NCI-H2107 (cell line): ENCODE measurements at places on chromosomes 6 and 20.
A peak's percentile ranks its signal among the peaks of the same experiment; 100 is the strongest.

- DNase-seq: no peak
These were observed 21.5 kb downstream of the TM9SF4 start for GRCh38 chr20:32130965-32131364.

GRCh38 chr20:4797275-4797674 is 75.6 kb downstream of the PRND start:
- no peak for DNase-seq

DNA sequence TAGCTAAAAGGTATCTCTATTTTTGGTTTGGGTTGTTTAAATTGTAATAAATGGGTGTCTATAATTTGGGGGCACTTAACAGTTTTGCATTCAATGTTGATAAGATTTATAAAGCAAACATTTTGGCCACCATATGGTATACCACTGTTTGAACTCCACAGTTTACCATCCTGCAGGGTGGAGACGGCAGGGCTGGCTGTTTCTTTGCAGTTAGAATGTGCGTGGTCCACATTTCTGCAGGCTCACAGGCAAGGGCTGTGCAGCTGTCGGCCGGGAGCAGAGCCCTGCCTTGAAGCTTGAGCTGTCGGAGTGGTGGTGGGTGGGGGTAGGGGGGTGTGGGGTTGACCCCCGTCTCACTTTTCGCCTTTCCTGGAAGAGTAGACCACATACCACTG is 135.9 kb downstream of the CDH4 start:
- no peak for DNase-seq

GRCh38 chr6:114936080-114936479 is 593.3 kb upstream of the HS3ST5 start:
- DNase-seq: no peak

- DNase-seq: no peak
These were observed 395.7 kb downstream of the ZFAND3 start for GRCh38 chr6:38215225-38215624.

DNA sequence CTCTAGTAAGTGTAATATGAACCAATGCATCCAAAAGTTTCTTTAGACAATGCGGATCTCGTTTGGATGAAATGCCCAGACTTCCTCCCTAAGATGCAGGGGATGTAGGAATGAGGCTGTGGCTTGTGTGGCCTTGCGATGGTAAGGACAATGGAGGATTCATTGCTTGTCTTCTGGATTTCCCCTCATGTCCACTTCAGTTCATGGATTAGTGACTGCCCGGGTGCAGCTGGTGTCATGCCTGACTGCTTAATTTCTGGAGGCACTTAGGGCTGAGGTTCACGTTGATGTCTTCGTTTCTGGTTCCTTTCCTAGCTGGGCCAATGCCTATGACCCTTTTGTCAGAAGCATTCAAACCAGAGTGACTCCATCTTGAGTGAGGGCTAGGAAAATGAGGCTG is 93.8 kb downstream of the SCP2D1 start:
- no peak for DNase-seq

DNA sequence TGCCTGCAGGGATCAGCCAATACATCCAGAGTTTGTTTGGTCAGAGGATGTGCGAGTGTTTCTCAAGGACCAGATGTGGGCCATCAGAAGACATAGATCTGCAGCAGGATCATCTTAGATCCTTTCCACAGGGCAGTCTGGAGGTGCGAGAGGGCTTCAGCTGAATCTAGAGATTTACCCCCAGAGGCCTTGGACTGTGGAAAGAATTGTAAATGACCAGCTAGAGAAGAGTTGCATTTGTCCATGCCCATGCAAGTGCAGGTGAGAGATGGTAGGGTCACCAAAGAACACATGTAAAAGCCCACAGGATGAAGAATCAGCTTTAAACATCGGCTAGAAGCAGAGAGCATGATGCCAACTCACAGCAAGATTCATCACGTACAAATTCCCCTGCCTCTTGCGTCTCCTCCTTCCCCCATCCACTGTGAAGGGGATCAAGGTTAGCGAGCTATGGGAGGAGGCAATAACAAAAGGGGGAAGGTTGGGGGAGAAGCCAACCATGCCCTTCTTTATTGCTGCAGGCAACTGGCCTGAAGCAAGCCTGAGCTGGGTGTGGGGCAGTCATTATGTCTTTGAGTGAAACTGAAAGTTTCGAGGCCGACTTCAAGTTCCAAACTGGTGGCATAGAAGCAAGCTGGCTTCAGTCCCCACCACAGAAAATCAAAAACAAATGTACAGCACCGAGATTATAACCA is 83.5 kb downstream of the SCML4 start:
- DNase-seq: no peak

DNA sequence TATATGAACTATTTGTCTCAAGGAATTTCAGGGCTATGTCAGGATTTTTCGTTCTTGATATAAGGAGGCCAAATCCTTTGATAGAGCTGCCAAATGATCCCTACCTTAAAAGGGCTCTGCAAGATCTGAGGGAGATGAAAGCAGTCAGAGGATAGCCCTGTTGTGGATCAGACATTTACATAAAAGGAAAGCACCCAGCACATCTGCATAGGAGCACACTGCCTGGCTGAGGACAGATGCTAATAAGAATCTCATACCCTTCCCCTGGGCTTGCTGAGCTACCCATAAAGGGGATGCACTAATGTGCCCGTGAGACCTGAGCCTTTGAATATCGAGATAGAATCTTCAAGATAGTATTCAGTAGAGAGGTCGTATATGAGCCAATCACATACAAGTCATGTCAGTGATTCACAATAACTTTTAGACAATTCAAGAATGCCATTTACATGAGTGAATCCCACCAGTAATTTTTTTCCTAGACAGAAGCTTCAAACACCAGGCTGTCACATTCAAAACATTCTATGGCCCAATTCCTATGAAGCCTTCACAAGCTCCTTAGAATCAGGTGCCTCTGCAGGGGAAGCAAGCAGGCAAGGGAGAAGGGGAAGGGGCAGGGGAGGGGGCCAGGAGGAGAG is 71.1 kb downstream of the STMND1 start:
- no peak for DNase-seq

DNA sequence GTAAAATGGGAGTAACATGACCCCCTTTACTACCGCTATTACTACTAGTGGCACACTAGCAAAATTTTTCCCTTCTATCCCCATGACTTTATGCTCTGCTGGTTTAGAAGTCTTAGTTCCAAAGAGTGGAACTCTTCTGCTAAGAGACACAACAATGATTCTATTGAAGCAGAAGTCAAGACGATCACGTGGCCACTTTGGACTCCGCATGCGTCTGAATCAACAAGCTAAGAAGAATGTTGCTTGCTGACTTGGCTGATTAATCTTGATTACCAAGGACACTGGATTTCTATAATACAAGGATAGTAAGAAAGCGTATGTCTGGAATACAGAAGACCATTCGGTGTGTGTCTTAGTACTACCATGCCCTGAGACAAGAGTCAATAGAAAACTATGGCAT is 244.7 kb upstream of the BTBD3 start:
- no peak for DNase-seq

GRCh38 chr20:10447028-10447427 is 11.9 kb downstream of the SLX4IP start:
- DNase-seq: no peak

GRCh38 chr6:20474874-20475542 is 59.2 kb upstream of the CDKAL1 start:
- no peak for DNase-seq

DNA sequence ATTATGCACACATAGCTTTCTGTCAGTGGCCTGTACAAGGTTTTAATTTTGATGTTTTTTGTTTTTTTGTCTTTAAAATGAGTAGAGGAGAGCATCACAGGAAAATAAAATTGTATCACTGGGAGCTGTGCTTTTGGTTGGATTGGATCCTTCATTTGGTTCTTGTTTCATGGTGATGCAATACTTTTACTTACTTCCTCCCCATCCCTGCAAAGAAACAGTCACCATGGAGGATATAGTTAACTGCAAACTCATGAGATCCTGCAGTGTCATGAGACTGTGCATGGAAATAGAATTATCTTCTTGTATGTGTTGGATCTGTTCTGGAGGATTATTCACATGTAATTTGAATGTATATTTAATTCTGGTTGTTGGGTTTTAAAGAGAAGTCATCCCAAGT is 122.3 kb downstream of the JARID2 start:
- DNase-seq: no peak

GRCh38 chr20:8368670-8369069 is 236.6 kb downstream of the PLCB1 start:
- no peak for DNase-seq

- no peak for DNase-seq
These were observed 2.6 kb downstream of the PHF20 start for GRCh38 chr20:35774391-35774790.

DNA sequence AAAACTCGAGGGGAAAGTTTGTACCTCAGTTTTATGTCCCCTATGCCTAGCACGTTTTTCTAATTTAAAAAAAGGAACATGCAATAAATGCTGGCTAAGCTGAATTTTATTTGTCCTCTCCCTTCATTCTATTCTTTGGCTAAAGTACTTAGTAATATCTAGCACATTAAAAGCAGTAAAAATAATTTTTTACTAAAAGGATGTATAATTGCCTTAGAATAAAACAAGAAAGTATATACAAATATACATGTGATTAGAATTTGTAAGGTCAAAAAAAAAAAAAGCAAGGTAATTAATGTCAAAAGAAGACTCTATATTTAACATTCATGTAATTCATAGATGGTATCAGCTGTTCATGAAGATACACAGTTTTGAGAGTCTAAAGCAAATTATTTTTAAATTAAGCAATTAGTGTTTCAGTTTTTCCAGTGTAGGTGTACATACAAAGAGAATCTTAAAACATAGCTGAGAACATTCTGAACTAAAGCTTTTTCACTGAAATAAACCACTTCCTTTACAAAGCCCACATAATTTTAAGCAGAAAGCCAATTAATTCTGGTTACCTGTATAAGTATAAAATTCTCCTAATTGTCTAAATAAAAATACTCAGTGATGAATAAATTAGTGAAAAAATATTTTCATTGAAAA is 32.4 kb downstream of the HBS1L start:
- DNase-seq: no peak

- no peak for DNase-seq
These were observed 12.6 kb downstream of the GFOD1 start for GRCh38 chr6:13474787-13475186.

DNA sequence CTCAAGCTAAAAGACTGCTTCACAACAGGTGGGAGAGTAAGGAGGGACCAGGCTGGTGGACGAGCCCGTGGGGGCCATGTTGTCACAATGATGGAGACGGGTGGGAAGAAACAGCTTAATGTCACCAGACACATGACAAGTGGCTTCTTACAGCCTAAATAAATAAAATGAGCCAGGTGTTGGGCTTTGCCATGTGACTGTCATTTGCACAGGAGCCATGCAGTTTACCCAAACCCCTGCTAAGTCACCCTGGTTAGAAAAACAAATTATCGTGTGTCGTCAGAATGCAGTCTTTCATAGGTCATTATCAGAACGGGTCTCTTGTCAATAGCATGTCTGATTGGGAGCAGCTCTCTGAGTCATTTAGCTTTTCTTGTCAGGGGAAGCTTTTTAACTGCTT is 18.5 kb downstream of the BTBD3 start:
- DNase-seq: no peak

DNA sequence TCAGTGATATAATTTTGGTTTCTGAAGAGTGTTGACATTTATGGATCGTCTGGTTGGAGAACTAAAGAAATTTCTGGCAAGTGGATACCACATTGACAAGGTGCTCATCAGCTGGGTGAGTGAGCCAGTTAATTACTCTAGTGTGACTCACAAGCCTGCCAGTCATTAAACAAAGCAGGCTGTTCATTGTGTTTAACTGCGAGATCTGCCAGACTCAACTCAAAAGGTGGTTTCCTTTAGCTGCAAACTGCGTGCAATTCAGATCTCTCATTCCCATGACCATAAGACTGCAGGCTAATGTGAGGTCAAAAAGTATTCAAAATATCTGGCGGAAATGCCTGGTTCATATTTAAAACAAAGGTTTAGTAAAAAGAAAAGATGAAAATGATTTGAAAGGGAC is 32.5 kb upstream of the IYD start:
- no peak for DNase-seq

DNA sequence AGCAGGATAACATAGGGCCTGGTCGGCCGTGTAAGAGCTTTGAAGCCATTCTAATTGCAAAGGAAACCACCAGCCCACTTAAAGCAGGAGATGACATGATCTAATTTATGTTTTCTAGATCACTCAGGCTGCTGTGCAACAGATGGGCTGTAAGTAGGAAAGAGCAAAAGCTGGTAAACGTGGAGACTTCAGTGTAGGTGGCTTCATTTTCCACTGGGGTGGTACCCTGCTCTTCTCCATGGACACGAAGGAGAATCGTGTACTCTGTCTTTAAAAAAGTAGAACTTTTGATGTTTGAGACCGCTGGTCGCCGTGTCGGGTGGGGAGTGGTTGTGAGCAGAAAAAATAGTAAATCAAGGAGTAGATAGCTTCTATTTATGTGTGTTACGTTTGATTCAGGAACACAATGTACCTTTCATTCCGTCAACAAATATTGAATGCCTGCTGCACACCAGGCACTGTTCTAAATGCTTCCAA is 6.4 kb downstream of the CASS4 start:
- DNase-seq: no peak

DNA sequence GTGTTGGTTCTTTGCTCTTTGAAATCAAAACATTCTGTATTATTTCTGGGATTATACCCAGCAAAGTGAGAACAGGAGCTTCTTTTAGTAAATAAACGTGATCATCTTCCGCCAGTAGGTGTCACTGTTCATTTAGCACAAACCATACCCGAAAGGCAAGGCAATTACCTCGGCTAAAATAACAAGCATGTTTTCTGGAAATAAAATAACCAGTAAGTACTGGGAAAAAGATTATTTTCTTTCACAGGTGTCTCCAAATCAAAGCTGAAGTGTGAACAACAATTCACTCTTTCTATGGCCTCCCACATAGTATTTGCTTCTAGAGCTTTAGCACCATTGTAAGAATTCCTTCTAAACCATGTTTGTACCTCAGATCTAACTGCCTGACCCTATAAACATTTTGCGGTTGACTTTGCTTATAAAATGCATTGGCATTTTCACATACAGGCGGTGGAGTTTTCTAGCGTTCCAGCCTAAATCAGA is 144.6 kb upstream of the AGPAT4 start:
- DNase-seq: peak; percentile 11

DNA sequence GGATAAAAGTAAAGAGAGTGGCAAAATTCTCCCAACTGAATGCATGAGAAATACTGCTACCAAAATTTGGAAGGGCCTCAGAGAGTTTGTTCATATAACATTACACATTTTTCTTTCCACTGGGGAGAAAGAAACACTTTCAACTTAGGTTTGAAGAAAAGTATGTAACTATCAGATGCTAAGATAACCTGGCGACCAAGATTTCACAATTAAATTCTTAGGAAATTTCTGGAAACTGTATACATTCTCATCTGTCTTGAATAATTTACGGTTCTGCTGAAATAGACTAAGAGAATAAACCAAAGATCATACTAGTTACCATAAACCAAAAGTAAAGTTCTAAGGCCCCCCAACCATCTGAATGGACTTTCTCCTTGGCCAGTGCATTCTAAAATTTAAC is 413.0 kb upstream of the RUNX2 start:
- no peak for DNase-seq

DNA sequence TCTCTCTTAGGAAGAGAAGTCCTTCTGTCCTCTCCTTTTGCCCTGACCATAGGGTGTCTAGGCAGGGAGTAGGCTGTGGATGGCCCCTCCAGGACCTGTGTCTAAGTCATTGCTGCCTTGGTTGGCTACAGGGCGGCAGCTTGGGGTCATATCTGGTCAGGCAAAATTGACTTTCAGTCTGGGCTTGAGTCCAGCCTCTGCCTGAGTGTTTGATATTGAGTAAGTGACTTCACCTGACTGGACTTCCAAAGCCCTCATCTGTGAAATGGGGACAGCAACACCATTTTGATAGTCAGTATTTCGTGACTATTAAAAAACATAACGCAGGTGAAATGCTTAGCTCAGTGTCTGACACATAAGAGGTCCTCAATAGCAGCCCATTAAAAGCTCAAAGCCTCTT is 4.6 kb downstream of the TGM3 start:
- no peak for DNase-seq

- no peak for DNase-seq
These were observed 142.0 kb downstream of the RNASET2 start for GRCh38 chr6:166814390-166814789.
